NCI-H1105 treated with DMSO at 0.1 percent for 48 hours (cell line): ENCODE measurements at places on chromosomes 3 and 15.

DNA sequence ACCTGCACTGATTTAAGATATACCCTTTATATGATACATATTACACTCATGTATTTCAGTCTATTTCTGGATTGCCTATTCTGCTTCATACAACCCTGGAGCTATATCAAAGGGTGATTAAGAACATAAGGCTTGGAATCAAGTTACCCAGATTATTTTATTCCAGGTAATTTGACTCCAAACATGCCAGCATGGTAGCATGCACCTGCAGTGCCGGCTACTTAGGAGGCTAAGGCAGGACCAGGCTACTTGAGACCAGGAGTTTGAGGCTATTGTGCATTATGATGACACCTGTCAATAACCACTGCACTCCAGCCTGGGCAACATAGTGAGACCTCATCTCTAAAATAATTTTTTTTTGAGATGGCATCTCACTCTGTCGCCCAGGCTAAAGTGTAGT is 50.4 kb upstream of the NEO1 start:
- no peak for DNase-seq

DNA sequence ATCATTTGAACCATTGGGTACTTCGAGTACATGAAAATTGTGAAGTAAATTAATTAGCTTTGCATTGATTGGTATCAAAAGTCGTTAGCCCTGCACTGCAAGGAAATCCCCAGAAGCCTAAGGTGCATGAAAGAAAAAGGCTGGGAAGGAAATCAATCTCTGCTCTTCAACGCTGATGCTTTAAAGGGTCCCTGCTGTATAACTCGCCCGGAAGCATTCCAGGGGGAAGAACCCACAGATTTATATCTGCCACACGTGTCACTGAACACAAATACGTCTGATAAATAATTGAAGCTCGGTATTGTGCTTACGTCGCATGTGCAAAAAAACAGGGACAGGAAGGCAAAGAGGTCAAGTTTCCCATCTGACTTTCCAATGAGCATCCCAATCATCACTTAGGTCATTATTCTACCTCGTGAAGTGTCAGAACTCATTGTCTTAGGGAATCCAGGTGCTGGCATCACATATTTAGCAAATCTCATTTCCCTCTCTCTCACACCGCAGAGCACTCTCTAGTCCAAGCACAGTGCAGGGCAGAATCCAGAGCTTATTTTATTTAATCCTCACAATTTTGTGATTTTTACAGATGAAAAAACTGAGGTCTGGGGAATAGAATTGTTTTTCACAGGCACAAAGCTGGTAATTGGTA is 804.4 kb upstream of the CFAP20DC start:
- no peak for DNase-seq

- DNase-seq, result peak; percentile 17
Observed at GRCh38 chr15:90451053-90451850, 63.2 kb downstream of the IQGAP1 start.

GRCh38 chr3:55159016-55159415 is 231.2 kb upstream of the LRTM1 start:
- no peak for DNase-seq

DNA sequence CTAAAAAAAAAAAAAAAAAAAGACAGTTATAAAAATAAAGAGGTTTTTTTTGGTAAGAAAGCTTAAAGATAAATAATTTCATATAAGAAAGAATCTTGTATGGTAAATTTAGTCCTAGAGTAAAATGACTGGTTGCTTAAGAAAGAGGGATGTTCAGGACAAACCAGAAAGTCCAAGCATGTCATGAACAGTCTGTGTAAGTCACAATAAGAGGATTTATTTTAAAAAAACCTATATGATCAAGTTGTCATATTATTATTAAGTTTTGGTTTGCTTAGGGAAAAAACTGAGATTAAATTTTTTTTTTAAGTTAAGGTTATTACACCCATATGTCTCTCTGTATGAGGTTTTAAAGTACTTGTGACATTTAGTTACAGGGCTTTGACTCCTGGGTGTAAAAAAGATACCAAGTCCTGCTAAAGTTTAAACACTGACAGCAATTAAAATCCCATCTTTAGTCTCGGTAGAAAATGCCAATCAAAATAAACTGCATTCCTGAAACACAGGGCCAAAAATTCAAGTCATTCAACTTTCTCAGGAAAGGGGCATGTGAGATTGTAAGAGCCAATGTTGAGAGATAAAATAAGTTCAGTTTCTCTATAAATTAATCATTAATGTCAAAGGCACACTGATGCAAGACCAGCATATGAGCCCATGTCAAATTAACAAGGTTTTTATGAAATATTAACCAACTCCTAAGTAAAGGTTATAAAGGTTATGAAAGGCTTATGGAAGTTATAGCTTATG is 8.5 kb upstream of the BDH1 start:
- DNase-seq, result no peak

- no peak for DNase-seq
Observed at GRCh38 chr3:177760803-177761202, 563.5 kb upstream of the TBL1XR1 start.

DNA sequence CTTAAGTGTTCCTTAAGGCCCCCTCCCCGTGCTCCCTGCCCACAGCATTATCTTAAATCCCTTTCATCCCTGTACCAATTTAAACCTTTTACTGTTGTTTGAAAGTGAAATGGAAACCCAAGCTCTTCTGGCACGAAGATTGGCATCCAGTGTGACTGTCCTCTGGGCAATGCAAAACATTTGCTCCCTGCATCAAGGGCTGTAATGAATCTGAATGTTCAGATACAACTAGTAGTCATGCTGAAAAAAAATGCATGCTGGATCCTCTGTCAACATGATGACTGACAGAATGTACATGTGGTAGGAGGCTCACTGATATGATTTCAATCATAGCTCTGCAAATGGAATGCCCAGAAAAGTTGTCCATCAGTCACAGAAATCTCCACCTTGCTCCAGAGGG is 8.1 kb upstream of the CDIN1 start:
- DNase-seq, result no peak

GRCh38 chr3:135057996-135058395 is 262.9 kb downstream of the EPHB1 start:
- no peak for DNase-seq

DNA sequence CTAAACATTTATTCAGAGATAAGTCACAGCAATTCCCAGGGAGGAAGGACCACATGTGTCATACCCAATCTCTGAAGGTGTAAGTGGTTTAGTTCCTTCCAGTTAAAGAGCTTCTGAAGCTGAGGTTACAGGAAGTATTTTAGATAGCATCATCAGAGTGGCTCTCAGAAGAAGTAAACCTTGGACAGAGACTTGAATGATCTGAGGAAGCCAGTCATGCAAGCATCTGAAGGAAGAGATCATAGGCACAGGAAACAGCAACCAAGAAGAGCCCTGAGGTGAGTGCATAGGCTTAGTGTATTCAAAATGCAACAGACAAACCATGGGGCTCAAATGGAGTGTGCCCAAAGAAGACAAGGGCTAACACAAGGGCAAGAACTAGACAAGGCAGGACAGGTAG is 210.3 kb downstream of the ULK4 start:
- DNase-seq, result no peak

DNA sequence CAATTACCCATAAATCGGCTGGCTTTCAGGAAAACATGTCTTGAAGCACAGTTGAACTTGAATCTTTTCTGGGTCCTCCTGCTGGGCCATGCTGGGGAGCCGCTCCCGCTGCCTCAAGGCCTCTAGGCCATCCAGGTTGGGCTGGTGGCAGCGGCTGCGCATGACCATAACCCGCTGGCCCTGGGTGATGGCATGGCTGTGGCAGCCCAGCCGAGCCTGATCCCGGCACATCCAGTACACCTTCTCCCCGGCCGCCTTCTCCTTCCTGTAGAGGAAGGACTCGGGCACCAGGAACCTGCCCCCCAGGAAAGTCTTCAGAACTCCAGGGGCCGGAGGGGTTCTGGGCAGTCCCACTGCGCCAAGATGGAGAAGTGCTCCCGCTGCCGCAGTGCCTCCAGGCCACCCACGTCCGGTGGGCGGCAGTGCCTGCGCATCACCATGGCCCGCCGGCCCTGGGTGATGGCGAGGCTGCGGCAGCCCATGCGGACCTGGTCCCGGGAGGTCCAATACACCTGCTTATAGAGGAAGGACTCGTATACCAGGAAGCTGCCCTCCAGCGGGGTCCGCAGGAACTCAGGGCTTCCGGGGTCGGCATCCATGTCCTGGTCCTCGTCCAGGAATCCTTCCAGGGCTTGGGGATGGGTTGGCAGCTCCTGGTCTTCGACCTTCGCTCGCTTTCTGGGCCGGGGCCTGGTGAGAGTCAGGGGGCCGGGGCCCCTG is 84.3 kb upstream of the FXR1 start:
- no peak for DNase-seq

- no peak for DNase-seq
Observed at GRCh38 chr15:33242165-33242564, 47.7 kb upstream of the FMN1 start.

- DNase-seq, result no peak
Observed at GRCh38 chr15:48657950-48658591, 12.6 kb upstream of the FBN1 start.

- DNase-seq, result no peak
Observed at GRCh38 chr3:15443826-15444524, 16.6 kb downstream of the EAF1 start.

- no peak for DNase-seq
Observed at GRCh38 chr3:127730666-127731295, 58.0 kb downstream of the ABTB1 start.

DNA sequence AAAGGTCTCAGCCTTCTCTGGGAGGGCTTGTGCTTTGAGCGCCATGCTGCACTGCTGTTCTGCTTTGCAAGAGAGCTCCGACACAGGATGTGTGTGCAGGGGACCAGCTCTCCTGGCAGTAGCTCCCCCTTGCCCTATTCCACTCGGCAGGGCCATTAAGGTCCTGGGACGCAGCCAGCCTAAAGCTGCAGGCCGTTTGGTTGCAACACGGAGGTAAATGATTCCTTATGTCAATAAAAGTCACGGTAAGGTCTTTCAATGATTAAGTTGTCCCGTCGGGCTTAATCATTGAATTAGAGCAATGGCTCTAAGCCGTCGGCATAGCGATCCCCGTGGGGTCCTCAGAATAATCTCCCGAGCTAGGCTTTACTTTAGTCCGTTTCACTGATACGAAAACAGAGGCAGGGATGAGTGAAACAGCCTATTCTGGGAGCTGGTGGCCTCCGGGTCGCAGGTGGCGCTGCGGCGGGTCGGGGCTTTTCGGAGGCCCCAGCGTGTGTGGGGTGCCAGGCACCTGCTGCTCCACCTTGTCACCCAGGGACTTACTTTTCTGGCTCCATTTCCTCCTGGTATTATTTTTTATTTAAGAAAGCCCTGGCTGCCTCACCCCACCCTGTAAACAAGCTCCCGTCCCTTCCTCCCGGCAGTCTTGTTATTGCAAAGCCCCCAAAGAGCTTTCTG is 525.2 kb downstream of the OCA2 start:
- DNase-seq, result no peak

DNA sequence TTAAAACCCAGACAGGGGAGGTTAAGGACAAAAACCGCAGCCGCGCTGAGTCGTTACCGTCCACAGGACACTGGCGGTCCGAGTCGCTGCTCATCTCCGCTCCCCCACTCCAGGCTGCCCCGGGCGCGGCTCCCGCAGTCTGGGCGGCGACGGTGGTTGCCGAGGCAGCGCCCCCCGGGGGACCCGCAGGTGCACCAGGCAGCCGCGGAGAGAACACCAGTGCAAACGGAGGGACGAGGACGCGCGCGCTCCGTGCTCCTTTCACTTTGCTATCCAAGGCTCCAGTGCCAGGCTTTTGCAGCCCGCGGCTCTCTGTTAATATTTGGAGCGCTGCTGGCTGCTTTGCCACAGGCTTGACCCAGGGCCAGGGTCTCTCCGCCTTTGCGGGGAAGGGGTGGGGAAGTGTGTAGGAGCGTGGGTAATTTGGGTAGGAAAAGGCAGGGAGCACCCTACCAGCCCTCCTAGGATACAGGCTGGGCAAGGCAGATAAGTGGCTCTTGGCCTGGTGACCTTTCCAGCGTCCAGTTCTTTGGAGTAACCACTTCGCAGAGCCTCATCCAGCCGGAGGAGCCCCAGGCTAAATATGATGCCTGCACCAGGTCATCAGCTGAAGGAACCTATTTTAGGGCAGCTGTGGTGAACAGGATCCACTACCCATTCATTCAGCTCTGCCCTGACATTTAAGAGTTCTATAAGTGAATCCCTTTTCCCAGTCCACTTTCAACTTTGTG is at the start of gene GADL1:
GADL1 (minus strand) TSS at position 141 of the 731 bp plus-strand sequence; CDS start at position 94, 47 bp downstream.
- DNase-seq, result no peak

DNA sequence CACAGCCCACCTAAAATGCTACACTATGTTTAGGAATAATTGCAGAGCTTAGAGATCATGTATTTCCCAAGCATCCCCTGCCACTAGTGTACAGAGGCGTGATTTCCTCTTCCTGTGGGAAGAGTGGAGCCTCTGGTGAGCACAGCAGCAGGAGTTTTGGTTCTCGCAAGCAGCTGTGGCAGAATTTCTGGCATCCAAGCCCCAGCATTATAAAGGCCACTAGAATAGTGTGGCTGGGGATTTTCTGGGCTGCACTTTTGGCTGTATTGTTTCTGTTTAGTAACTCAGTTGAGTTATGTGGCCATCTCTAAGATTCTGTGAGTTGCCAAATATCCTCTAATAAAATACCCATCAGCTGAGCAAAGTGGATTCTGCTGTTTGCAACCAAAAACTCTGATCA is 64.7 kb downstream of the GPR176 start:
- no peak for DNase-seq

DNA sequence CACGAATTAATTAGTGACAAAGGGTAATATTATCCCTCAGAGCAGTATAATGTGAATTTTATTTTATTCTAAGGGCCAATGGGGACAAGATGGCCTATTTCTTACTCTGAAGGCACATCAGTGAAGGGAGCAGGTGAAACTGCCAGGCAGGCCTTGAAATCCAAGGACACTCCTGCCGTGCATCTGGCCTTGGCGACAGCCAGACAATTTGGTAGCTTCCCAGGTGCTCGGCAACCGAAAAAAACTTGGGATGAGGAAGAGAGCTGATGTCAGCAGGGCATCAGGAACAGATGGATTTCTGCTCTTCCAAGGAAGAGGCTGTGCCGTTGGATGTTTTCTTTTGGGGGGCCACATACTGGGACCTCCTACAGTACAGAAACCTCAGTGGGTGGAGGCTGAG is 83.2 kb upstream of the ADAMTSL3 start:
- no peak for DNase-seq

DNA sequence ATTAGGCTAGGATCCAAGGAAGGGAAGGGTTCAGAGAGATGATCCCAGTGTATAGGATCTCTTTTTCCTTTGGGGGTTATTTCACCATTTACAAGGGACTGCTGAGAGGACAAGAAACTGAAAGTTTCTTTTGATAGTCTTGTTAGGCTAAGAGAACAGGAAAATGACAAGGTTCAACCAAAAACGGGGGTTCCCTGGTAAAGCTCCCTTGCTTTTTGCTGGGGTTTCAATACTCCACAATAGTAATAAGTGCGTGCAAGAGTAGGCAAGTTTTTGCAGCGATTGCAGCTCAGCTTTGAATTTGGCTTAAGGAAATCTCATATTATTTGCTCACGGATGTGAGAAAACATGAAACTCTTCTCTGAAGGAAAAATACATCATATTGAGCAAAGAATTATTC is 18.8 kb upstream of the SUSD5 start:
- no peak for DNase-seq
